Fibroblast of gingiva (primary cell): ENCODE measurements at places on chromosomes 3 and 15.

DNA sequence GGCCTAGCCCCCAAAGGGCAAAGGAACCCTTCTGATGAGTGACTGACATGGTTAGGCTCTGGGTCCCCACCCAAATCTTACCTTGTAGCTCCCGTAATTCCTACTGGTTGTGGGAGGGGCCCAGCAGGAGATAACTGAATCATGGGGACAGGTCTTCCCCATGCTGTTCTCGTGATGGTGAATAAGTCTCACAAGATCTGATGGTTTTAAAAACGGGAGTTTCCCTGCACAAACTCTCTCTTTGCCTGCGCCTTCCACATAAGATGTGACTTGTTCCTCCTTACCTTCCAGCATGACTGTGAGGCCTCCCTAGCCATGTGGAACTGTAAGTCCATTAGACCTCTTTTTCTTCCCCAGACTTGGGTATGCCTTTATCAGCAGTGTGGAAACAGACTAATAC, 16.9 kb downstream of the TKT start:
- DNase-seq = no peak

- DNase-seq = peak; percentile 47
These were observed 53.9 kb upstream of the MELTF start for GRCh38 chr3:197083486-197083885.

DNA sequence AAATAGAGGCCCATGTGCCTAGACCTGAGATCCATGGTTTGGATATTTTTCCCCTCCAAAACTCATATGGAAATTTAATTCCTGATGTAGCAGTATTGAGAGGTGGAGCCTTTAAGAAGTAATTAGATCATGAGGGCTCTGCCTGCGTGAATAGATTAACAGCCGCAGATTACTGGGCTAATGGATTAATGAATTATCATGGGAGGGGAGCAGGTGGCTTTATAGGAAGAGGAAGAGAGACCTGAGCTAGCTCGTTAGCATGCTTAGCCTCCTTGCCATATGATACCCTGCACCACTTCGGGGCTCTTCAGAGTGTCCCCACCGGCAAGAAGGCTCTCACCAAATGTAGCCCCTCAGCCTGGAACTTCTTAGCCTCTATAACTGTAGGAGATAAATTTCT, 15.8 kb downstream of the ARHGEF26 start:
- no peak for DNase-seq

GRCh38 chr15:87623832-87624231, 632.7 kb downstream of the NTRK3 start:
- no peak for DNase-seq

DNA sequence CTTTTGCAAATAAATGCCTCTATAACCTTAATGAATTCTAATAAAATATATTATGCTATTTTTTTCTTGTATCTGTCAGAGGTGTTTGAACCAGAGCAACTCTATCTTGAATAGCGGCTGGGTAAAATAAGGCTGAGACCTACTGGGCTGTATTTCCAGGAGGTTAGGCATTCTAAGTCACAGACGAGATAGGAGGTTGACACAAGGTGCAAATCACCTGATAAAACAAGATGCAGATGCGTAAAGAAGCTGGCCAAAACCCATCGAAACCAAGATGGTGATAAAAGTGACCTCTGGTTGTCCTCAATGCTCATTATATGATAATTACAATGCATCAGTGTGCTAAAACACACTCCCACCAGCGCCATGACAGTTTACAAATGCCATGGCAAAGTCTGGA, 990.7 kb downstream of the FHIT start:
- no peak for DNase-seq

DNA sequence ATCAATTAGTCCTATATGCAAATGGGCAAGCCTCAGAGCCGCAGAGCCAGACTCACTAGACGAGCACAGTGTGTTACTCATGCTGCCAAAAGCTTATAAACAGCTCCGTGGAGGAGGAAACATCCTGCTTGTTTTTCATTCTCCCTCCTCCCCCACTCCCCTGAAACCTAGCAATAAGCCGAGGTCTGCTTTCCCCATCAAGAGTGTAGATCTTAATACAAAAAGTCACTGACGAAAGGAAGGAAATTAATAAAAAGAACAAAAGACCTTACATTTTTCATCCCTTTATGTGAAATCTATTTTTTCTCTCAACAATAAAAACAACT, 88.5 kb downstream of the XXYLT1 start:
- peak; percentile 41 for DNase-seq

GRCh38 chr3:68666429-68667136, 265.8 kb downstream of the TAFA4 start:
- DNase-seq = no peak

- DNase-seq = no peak
These were observed 81.7 kb downstream of the CEP63 start for GRCh38 chr3:134567605-134568004.

GRCh38 chr3:112755845-112756613, 90.6 kb downstream of the CD200R1L start:
- DNase-seq = no peak

DNA sequence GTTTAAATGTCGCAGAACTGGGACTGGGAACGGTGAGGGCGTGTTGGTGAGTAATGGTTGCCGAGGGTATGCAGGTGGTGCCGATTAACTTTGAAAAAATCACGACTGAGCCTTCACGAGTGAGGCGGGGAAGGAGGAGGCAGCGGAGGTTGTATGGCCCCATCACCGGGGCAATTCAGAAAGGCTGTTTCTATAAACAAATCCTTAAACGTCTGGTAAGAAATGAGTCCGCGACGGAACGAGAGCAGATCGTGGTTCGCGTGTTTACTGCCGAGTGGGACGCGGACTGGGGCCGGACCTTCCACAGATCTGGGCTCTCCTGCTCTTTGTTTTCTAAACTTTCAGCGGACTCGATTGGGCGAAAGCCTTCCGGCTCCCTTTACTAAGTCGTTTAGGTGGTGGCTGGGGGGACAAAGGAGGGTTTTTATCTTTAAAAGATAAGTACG, 2.7 kb downstream of the IGF1R start:
- peak; percentile 24 for DNase-seq

GRCh38 chr3:68057637-68058320, 403.4 kb upstream of the SUCLG2 start:
- no peak for DNase-seq

- no peak for DNase-seq
These were observed 72.7 kb upstream of the FAM174B start for GRCh38 chr15:92728266-92728665.

DNA sequence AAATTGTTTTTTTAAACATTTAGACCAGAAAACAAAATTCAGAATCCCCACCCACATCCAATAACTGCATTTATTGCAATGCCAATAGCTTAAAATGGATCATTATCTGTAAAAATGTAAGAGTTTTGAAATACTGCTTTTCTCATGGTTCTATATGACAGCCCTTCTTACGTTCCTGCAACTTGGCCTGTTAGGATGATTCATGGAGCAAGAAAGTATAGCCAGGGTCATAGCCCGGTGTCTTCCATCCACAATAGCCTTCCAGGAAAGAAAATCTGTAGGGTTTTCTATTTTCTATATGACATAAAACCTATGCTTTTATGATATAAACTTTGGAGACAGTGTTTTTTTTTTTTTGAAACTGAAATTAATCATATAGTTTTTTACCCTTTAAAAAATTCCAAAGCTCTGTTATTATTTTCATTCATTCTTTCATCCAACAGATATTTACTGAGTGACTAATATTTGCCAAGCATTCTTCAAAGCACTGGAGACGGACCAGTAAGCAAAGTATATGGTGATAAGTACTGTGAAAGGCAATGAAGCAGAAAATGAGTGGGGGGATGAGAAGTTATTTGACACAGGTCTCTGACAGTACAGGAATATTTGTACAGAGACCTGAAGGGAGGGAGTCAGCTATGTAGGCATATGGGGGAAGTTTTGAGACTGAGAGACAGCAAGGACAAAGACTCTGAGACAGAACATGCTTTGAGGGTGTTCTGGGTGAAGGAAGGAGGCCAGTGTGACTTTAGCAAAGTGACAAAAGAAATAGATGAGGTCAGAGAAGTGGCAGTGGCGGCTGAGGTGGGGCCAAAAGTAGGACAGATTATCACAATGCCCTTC, 29.0 kb upstream of the SLC2A2 start:
- DNase-seq = peak; percentile 17
